Forelimb muscle (tissue), 1 donor: ENCODE measurements at places on chromosomes 5 and 9.

DNA sequence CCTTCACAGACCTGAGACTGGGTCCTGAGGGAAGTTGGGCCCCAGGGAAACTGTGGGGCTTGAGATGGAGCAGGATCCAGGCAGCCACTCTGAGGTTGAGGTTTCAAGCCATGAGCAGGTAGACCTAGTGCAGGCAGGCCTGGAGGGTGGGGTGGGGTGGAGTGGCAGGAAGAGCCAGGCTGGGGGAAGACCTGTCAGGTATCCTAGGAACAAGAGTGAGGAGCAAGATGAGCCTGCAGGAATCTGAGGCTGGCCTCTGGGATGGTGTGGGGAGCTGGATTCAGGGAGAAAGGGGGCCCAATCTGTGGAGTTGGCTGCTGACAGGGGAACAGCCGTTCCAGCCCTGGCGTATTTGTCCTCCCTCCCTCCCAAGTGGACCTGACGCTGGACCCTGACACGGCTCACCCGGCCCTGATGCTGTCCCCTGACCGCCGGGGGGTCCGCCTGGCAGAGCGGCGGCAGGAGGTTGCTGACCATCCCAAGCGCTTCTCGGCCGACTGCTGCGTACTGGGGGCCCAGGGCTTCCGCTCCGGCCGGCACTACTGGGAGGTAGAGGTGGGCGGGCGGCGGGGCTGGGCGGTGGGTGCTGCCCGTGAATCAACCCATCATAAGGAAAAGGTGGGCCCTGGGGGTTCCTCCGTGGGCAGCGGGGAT lies 9.8 kb downstream of the RACK1 start:
- DNase-seq, result no peak

GRCh38 chr9:83342731-83343130 lies 195.5 kb downstream of the FRMD3 start:
- no peak for DNase-seq

DNA sequence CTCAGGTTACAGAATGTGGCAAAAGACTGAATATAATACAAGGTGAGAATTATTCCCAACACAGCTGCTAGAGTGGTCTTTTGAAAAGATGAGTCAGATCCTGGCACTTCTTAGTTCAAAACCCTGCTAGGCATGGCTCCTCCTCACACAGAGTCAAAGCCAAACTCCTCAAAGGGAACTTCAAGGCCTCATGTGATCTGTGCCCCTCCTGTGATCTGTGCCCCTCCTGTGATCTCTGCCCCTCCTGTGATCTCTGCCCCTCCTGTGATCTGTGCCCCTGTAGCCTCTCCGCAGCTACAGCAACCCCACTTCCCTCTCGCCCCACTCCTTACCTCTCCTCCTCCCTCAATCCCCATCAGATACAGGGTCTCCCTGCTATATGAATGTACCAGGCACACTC lies 525.5 kb upstream of the CCNG1 start:
- no peak for DNase-seq

DNA sequence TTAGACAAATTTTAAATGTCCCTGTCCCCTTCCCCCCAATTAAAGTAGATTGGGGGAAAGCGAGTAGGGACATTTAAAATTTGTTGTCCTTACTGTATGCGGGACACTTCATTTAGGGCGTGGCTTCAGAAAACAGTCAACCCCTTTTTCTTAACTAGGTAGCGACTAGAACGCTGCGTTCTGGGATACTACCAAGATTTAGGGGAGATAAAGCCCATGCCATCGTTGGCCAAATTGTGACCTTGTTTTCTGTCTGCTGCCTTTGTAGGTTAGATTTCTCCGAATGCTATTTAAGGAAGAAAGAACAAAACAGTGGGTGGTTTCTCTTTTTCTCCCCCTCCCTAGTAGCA lies 1.2 kb downstream of the CKS2 start:
- no peak for DNase-seq

GRCh38 chr9:112020680-112021596 lies 124.3 kb downstream of the UGCG start:
- no peak for DNase-seq

DNA sequence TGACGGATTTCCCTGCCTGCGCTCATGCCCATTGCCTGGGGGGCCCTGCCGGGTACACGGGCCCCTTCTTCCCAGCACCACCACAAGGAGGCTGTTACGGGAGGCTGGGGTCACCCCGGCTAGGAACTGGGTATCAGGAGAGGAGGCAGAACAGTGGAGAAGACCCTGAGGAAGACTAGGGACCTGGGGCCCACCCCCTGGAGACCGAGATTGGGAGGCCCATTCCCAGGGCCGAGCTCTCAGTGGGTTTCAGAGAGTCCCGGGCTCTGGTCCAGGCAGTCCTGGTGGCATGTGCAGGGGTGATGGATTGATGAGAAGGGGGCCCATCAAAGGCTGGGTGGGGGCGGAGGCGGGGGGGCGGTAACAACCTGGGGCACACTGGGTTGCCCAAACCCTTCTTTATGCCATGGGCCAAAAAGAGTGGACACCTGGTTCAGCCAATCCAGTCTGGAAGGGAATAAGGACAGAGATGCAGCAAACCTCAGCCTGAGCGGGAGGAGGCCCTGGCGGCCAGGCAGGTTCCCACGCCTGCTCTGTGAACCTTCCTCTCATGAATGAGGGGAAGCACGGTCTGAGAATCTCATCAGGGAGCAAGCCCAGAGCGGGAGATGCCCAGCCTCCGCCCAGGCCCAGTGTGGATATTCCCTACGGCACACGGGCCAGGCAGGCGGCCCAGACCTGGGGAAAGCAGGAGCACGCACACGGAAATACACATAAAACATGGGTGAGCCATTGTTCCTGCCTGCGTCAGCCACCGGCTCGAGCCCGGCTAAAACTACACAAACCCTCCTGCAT lies 785 bp upstream of the P4HA2 start:
- no peak for DNase-seq

DNA sequence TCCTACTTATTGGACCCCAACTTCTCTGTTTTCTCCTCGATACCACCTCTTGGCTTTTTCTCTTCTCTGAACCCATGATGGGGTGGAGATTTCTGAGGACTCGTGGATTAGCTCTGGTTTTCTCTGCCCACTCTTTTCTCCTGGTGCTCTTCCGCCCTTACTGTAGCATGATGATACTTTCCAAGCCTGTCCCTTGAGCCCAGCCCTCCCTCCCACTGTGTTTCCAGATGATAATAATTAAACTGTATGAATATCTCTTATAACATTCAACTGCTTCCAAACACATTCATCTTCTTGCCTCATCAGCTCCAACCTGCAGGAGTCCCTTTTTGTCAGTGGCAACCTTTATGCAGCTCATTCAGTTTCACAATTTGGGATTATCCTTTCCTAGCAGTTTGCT lies 494.2 kb upstream of the KLF4 start:
- no peak for DNase-seq

DNA sequence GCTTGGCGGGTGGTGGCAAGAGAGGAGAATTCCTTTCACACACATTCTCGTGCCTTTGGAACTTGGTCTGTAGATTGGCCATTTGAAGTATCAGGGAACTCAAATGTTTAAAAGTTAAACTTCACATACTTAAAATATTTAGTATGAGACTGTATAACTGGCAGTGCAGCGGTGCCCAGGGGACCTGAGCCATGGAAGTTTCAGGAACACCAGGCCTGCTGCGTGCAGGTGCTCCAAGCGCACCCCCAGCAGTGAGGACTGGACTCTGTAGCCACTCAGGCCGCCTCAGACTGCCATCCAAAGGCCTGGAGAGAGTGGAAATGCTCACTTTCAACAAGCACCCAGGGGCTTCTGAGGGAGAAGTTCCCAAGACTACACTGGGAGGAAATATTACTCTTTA lies 273.5 kb upstream of the IRX2 start:
- DNase-seq, result no peak

DNA sequence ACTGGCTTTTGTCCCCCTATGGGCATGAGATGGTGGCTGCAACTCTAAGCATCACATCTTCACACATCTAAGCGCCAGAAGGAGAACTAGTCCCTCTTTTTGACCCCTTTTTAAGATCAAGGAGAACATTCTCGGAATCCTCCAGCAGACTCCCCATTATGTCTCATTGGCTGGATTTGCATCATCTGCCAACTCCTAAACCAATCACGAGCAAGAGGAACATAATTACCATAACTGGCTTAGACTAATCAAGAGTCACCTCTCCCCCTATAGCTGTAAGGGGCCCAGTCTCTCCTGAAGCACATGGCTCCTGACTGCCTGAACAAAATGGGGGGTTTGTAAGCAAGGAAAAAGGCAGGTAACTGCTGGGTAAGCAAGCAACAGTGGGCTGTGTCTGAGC lies 68.5 kb upstream of the IQGAP2 start:
- no peak for DNase-seq

GRCh38 chr5:91484662-91485061 lies 101.5 kb upstream of the ARRDC3 start:
- no peak for DNase-seq

GRCh38 chr9:121326130-121326838 lies 43.8 kb downstream of the STOM start:
- peak; percentile 80 for DNase-seq

DNA sequence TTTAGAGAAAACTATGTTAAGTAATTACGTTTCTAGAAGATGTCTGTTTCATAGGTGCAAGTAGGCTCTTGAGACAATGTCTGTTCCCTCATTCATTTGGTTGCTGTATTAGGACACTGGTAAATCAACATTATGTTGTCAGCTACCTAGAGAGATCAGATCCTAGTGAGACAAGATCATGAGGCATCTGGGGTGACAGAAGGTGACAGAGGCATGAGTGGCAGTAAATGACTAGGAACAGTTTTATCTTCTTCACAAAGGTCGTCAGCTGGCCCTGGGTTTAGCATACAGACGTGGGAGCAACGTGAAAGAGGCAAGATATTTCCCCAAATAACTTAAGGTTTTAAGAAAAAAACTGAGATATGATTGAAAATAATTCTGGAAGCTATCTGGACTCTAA lies 1926.3 kb upstream of the WWC1 start:
- DNase-seq, result no peak

DNA sequence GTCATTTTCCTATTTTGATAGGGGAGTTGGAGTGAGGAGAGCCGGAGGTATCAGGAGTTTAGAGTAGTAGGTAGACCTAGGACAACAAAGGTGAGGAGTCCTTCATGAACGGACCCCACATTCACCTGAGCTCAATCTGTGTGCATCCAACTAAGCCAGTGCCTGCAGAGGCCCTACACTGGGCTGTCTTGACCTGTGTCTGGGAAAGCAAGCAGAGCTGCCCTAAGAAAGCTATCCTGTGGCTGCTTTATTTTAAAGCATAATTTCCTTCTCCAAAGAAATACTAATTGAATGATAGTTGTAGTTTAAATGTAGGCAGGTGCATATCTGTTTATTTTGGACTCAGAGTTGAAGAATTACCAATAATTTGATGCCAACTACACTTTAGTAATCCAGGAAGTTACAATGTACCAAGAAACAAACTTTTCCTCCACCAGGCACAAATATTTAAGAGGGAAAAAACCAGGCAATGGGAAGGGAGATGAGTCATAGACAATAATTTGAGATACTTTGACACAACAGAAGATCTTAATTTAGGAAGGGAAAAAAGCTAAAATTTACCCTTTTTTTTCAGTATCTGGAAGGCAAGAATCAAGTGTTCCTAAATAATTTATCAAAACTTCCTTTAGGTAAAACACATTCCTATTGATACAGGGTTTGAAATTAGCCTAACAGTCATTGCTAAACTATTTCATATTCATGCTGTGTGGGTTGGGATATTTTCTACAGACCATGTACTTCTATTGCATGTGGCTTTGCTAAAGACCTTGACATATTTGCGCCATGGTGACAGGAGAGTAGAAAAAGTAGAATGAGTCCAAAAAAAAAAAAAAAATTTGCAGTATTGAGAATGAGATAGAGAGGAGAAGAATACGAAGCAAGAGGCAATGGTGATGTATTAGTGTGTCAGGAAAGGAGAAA lies 376.6 kb upstream of the TUSC1 start:
- DNase-seq, result no peak

DNA sequence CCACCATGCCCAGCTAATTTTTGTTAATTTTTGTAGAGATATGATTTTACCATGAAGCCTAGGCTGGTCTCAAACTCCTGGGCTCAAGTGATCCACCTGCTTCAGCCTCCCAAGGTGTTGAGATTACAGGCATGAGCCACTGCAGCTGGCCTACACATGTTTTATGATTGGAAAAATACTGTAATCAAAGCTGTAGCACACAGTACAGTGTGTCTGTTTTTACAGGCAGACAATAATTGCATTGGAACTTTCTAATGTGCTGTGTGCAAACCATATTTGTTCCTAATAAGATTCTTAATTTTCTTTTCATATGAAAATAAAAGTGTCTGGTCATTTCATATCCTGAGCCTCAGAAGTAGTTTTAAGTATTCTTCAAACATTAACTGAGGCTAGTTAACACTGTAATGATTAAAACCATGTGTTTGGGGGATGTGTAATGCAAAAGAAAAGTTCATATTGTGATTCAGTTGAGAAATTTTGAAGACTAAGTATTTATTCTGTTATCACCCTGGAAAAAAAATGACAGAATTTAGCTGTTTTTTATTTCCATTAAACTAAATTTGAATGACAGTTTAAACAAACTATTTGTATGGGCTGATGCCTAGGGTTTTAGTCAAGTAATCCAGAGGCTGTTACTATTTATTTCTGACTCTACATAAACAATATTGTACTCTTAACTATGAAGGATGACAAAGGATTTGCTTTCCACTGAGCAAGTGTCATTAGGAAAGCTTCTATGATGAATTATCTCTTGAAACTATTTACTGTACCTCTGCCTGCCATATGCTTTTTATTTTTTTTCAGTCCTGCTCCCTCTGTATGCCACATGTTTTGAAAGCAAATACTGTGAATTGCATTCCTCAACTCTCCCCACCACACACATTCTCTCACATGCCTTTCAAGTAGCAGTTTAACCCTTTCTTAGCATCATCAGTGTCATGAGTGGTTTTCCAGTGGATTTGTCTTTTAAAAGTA lies 111.5 kb downstream of the MTREX start:
- no peak for DNase-seq

- no peak for DNase-seq
These were observed 262.5 kb upstream of the CHD1 start for GRCh38 chr5:99191206-99191745.

GRCh38 chr5:143938230-143938629 lies 126.3 kb downstream of the HMHB1 start:
- DNase-seq, result no peak

DNA sequence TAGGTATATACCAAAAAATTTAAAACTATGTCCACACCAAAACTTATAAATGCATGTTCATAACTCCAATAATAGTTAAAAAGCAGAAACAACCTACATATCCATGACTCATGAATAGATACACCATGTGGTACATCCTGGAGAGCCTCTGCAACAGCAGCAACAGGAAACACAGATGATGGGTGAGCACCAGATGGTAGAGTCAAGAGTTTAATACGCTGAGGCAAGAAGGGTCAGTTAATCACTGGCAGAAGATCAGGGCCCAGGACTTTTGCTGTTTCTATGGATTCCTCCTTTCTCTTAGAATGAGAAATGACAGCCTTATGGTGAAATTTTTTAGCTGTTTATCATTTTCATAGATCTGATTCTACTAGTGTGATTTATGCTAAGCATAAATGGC lies 351.8 kb upstream of the ADAMTSL1 start:
- DNase-seq, result no peak

GRCh38 chr9:110283751-110284150 lies 27.4 kb upstream of the TXN start:
- no peak for DNase-seq

GRCh38 chr5:171498166-171498565 lies 78.7 kb downstream of the FGF18 start:
- no peak for DNase-seq

GRCh38 chr5:64161420-64161819 lies 4.2 kb upstream of the RNF180 start:
- no peak for DNase-seq

GRCh38 chr5:302966-303365 lies 18.5 kb upstream of the AHRR start:
- DNase-seq, result no peak

GRCh38 chr5:93726595-93726994 lies 14.8 kb downstream of the POU5F2 start:
- DNase-seq, result no peak

GRCh38 chr9:137372693-137373610 lies 50.0 kb downstream of the EXD3 start:
- DNase-seq, result no peak
